Activated T-helper 9 cell treated with anti-CD3 and anti-CD28 coated beads, Interleukin-2, amount 50 U/mL, for 16 hours (primary cell): ENCODE measurements at places on chromosomes 3 and 15.

DNA sequence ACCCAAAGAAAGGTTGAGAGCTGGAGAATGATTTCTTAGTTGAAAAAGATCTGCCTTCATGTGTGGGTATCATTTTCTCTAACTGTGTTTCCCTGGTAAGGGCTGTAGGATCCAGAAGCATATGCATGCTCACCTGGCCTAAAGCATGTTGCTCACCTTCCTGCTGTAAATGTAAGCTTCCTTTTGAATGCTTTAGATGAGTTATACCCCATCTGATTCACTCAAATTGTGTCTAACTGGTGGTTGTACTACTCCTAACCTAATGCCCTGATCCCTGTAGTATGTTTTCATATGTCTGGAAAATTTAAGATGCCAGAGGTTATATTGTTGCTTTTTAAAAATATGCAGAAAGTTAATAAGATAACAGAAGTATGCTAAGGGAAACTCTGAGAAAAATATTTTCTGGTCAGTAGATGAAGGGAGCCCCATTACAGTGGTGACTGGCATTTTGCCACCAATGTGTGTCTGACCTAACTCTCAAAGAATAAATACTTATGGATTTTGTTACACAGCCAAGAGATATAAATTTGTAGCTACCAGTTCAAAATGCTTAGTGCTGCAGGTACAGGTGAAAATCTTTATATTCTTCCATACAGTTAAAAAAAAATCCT lies 7.7 kb downstream of the FILIP1L start:
- no peak for DNase-seq

- DNase-seq: no peak
These were observed 2.8 kb upstream of the VGLL3 start for GRCh38 chr3:86993704-86994103.

DNA sequence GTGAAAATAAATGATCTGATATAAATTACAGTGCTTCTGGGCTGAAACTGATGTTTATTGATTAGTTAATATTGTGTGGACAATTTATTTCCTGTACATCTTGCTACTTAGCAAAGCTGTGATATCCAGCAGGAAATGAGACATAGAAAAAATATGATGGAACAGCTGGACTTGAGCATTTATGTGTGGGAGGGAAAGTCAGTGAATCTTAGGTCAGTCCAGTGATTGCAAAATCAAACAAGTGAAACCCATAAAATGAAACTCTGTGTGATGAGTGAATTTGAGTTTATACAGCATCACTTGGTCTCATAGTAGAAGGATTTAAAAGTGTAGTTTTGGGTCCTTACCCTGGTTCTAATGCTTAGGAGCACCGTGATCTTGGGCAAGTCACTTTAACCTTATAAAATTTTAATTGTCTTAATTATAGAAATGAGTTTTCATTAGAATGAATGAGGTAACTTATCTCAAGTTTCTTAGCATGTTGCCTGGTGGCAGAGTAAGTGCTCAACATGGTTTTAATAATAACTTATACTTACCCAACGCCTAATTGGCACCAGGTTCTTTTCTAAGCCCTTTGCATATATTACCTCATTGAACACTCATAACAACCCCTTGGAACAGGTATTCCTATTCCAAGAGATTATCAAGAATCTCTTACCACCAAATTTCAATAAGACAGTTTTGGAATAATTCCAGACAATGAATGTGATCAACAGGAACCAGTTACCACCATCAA lies 194.6 kb downstream of the ADAMTSL3 start:
- no peak for DNase-seq

GRCh38 chr3:79521221-79521848 lies 246.5 kb downstream of the ROBO1 start:
- DNase-seq: no peak

- no peak for DNase-seq
These were observed 29.4 kb upstream of the RSL24D1 start for GRCh38 chr15:55226127-55226526.

GRCh38 chr3:39751286-39751685 lies 58.1 kb upstream of the MYRIP start:
- no peak for DNase-seq

- DNase-seq: no peak
These were observed 142.3 kb upstream of the CHL1 start for GRCh38 chr3:54240-54639.

DNA sequence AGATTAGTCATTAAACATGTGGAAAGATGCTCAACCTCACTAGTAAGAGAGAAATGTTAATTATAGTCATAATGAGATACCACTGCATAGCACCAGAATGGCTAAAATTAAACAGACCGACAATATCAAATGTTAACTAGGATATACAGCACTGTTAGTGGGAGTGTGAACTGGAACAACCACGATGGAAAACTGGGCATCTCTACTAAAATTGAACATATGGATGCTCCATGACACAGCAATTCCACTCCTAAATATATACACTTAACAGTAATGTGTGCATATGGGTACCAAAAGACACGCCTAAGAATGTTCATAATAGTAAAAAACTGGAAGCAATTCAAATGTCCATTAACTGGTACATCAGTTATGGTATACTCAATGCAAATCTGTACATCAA lies 41.5 kb downstream of the CRTAP start:
- no peak for DNase-seq

GRCh38 chr15:51270706-51271105 lies 67.7 kb downstream of the CYP19A1 start:
- DNase-seq: no peak

DNA sequence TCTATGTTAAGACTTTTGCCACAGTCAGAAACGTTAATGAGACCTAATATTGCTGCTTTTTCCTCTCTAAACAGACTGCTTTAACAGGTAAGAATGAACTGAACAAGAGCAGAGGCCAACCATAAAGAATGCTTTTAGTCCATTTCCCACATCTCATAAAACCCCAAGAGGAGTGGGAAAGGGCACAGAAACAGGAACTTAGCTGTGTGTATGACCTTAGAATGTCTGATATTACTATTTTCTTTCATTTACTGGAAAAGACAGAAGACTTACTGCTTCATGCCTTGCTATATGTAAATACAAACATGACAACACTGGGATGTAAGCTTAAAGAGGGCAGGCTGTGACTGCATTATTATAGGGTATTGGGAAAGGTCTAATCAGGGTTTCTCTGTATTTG lies 115.0 kb downstream of the ISL2 start:
- no peak for DNase-seq

DNA sequence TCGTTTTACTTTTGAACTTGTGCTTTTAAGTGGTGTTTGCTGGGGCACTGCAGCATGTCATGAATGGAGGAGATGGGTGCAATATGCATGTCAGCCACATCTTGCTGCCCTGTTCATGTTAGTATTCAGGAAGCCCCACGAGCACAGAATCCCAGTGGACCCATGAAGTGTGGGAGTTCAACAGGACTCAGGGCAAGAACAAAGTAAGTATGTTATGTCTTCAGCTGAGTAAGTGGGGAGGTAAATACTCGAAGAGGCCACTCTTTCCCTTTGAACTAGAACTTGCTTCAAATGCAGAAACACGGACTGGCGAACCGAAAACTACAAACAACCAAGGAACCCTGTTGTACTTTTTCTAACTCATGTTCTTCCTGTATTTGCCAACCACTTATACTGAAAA lies 23.4 kb downstream of the SOX14 start:
- DNase-seq: no peak

DNA sequence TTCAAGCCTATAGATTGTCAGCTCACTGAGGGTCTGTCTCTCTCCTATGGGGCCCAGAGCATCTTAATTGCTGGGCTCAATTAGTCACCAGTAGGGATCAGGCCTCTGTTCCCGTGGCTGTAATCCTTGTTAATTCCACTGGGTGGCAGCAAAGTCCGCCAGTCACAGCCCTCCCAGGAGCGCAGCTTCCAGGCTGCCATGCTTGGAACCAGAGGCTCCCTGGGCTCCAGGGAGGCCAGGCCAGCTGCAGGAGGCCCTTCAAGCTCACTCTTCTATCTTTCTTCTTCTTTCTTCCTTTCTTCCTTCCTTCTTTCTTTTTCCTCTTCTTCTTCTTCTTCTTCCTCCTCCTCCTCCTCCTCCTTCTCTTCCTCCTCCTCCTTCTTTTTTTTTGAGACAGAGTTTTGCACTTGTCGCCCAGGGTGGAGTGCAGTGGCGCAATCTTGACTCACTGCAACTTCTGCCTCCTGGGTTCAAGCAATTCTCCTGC lies 14.4 kb downstream of the RNU5B-1 start:
- peak; percentile 61 for DNase-seq

DNA sequence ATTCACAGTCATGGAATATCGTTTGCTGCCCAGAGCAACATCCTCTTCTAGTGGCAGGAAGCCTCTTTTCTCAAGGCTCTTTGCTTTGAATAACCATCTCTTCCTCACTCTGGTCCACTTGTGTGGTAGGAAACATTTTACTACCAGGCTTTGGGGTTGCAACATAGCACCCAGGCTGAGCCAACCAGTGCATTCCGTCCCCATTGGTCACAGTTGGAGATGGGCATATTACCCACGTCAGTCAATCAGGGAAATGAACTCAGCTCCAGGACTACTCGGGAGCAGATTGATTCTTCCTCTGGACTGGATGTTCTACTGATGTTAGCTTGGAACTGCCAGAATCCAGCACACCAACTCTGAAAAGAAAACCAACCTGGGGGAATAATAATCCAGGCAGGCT lies 4.2 kb upstream of the PEX5L start:
- DNase-seq: no peak

DNA sequence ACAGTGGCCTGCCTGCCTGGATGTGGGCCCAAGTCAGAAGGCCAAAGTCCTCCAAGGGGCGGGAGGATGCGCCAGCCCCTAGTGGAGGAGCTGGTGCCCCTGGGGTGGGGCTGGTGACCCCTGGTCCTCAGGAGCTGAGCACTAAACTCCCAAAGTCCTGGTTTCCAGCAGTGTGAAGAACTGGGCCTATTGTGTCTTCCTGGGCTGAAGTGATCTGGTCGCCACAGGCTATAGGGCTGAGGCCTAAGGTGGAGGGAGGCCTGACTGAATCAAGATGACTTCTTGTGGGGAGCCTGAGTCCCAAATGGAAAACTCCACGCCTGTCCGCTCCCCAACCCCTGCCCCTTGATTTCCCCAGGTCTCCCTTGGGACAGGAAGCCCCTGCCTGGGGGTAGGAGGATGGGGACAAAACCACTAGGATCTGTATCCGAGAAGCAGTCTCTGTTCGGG lies 753 bp upstream of the FES start:
- no peak for DNase-seq

- DNase-seq: no peak
These were observed 495.2 kb upstream of the TBL1XR1 start for GRCh38 chr3:177692304-177692975.

- peak; percentile 42 for DNase-seq
These were observed 516.7 kb downstream of the FOXP1 start for GRCh38 chr3:71066849-71067261.

DNA sequence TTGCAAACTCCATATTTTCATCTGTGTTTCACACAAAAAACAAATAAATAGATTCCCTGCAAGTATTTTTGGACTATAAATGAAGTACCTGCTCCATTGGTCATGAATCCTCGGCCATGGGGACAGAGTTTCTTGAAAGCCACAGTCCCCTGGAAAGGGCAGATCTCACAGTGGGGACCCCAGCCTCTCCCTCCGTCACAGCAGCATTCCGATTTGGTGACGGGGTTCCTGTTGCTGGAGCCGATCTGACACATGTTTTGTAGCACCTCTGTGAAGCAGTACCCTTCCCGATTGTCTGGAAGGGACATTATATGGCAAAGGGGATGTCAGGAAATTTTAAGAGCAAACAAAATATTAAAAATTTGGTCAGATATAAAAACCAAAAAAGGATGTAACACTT lies 96.2 kb downstream of the DUT start:
- no peak for DNase-seq

- peak; percentile 31 for DNase-seq
These were observed 137.5 kb downstream of the XXYLT1 start for GRCh38 chr3:195133462-195133861.

DNA sequence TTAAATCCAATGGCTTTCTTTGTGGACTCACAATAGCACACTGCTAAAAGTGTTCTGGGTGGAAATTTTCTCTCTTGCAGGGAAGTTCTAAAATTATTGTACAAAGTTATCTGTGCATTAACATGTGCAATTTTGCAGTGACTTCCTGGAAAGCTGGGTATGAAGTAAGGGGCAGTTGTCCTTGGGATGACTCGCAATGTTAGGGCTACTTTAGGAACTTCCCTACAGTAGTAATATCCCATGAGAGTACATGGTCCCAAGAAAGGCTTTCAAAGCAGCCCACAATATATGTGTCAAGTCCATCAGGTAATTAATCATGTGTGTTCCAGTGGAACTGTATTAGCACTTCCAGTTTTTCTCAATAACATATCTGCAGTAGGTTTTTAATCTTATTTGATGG lies 201.0 kb upstream of the UBE2E2 start:
- no peak for DNase-seq

DNA sequence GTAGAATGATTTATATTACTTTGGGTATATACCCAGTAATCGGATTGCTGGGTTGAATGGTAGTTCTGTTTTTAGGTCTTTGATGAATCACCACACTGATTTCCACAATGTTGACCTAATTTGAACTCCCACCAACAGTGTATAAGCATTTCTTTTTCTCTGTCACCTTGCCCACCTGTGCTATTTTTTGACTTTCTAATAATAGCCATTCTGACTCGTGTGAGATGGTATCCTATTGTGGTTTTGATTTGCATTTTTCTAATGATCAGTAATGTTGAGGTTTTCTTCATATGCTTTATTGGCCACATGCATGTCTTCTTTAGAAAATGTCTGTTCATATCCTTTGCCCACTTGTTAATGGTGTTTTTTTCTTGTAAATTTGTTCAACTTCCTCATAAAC lies 340.8 kb downstream of the PLOD2 start:
- DNase-seq: no peak

- DNase-seq: no peak
These were observed 2.6 kb upstream of the ULK3 start for GRCh38 chr15:74845581-74845980.

DNA sequence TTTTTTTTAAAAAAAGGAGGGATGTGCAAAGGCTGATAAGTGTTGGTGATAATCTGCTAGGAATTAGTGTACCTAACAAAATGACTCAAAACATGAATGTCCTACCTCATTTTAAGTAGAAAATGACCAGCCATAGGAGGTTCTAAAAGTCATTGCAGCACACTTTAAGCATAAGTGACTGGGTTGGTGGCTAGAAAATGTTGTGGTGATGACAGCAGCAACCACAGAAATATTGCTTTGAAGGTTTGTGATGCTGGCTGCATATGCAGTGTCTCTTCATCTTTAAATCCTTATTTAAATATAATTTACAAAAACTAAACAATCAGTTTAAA lies 55.2 kb downstream of the CMSS1 start:
- DNase-seq: no peak

DNA sequence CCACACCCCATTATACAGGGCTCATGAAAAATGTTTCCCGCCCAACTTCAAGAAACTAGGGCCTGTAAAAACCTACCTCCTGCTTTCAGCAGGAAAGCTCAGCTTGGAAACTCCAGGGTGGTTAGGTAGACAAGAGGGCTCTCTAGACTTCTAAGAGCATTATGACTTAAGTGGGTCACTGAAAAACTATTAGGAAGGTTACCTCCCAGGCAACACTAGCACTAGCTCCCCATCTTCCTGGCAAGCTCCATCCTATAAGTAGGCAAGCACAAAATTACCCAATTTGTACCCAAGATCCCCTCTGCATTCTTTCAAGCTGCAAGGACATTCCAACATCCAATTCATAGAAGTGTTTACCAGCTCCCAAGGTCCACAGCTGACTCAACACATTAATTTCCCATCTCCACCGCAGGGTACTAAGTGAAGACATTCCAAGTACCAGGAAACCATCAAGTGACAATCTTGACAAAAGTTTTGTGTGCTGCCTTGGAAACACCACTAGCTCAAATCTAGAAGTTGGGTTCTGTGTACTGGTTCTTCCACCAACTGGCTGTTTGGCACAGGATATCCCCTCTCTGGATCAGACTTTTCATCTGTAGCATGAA lies 46.9 kb downstream of the WNT5A start:
- no peak for DNase-seq

GRCh38 chr3:43373560-43373928 lies 87.2 kb downstream of the SNRK start:
- DNase-seq: no peak
